ENCODE measurements at places on chromosomes 1 and 21.

- no peak for DNase-seq
Measured at GRCh38 chr1:200786788-200787187, 48.1 kb downstream of the CAMSAP2 start.

GRCh38 chr1:183807549-183808168, 2.7 kb downstream of the RGL1 start:
- DNase-seq = no peak

- no peak for DNase-seq
Measured at GRCh38 chr1:109466125-109466451, 258 bp upstream of the SYPL2 start.

DNA sequence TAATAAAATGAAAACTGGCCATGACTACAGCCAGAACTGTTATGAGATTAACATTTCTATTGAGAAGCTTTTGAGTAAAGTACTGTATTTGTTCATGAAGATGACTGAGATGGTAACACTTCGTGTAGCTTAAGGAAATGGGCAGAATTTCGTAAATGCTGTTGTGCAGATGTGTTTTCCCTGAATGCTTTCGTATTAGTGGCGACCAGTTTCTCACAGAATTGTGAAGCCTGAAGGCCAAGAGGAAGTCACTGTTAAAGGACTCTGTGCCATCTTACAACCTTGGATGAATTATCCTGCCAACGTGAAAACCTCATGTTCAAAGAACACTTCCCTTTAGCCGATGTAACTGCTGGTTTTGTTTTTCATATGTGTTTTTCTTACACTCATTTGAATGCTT, 164.0 kb downstream of the NEK7 start:
- no peak for DNase-seq

DNA sequence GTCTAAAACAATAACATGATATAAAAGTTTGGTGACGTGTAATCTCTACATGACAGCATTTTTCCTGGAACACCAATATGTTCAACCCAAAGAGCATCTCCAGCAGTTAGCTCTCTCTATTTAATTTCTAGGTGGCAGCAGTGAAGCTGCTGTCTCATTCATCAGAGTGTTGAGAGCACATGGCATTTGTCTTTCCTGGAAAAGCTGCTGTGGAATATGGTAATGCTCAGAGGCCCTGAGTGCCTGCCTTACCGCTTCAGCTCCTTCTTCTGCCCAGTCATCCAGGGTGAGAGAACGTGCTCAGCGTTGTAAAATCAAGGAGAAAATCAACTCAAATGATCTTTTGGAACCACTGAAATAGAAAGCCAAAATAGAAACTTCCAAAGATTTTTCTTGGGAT, 640.7 kb downstream of the ADGRL2 start:
- DNase-seq = no peak

GRCh38 chr21:46229133-46229922, 754 bp upstream of the LSS start:
- DNase-seq = no peak

- peak; percentile 53 for DNase-seq
Measured at GRCh38 chr1:1290238-1290731, 10.0 kb downstream of the SCNN1D start.

- no peak for DNase-seq
Measured at GRCh38 chr1:70617728-70618127, 206.7 kb downstream of the CTH start.

GRCh38 chr1:6560267-6560666, 5.2 kb downstream of the TAS1R1 start:
- DNase-seq = no peak

GRCh38 chr21:36859744-36860501, 106.5 kb downstream of the HLCS start:
- no peak for DNase-seq
